ENCODE measurements at places on chromosomes 2 and 18. TPM values are rescaled to one million over a fixed set of nuclear protein-coding genes. Genes with fewer than 3 reads are reported as not detected.

- DNase-seq, result peak; percentile 84
These were observed 43.4 kb upstream of the MTCL1 start for GRCh38 chr18:8661754-8662559.

Gene COL3A1
- not detected for total RNA-seq

- DNase-seq, result no peak
These were observed 29.9 kb downstream of the FN1 start for GRCh38 chr2:215405722-215406581.

Gene FAM161A
- total RNA-seq, result 7.8 TPM

DNA sequence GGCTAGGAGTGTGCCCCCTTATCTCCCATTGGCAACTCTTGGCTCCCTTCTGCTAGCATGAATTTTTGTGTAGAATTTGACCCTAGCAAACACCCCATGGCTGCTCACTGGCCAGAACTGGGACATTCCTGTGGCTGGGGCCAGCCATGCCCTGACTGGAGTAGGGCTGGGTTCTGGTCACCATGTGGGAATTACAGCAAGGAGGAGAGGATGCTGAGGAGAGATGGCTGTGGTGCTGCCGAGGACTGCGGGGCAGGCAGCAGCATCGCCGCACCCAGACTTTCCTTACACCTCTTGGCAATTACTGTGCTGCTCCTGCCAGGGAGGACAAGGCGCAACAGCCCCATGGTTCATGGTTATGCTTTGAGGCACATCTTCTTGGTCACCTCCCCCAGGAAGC lies 12.7 kb downstream of the KCNF1 start:
- no peak for DNase-seq

- DNase-seq, result no peak
These were observed 5.7 kb upstream of the PIK3C3 start for GRCh38 chr18:41949206-41949920.

GRCh38 chr2:1744446-1745170 lies at the start of gene PXDN:
Gene PXDN (minus strand): TSS chr2:1744515. CDS start chr2:1744455, 60 bp downstream.
- peak; percentile 92 for DNase-seq

DNA sequence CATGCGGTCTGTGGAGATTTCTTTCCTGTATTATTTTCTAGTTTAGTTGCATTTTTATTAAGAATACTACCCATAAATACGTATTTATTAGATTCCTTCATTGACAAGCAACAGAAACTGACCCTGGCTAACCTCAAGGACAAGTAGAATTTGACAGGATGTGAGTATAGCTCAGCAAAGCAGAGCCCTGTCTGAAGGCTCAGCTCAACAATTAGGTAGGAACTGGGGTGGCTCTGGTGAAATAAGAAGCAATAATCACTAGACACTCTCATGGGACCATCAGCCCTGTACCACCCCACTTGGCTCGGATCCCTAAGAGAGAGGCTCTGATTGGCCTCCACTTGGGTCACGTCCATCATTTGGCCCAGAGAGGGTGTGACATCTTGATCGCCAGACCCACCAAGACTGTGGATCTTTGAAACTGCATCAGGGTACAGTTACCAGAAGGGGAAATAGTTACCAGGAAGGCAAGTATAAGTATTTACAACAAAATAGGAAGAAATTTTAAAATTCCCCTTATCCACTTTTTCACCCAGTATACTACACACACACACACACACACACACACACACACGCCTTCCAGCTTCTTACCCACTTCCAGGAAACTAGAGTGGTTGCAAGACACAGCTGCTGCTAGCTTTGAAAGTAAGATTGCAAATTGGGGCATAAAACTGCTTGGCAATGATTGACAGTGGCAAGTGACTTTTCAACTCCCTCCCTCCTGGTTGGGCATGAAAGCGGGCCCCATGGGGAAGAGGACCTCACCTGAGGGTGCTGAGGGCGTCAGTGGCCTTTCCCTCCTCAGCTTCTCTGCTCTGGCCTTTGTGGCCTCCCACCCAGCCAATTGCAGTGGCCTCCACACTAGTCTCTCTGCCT lies 41.8 kb downstream of the KCTD18 start:
- DNase-seq, result no peak

GRCh38 chr2:118185210-118186109 lies 97.2 kb downstream of the INSIG2 start:
- DNase-seq, result peak; percentile 79

- no peak for DNase-seq
These were observed 39.4 kb upstream of the ZNF804A start for GRCh38 chr2:184558713-184559464.

Gene SPATS2L
- 74.7 TPM for total RNA-seq

DNA sequence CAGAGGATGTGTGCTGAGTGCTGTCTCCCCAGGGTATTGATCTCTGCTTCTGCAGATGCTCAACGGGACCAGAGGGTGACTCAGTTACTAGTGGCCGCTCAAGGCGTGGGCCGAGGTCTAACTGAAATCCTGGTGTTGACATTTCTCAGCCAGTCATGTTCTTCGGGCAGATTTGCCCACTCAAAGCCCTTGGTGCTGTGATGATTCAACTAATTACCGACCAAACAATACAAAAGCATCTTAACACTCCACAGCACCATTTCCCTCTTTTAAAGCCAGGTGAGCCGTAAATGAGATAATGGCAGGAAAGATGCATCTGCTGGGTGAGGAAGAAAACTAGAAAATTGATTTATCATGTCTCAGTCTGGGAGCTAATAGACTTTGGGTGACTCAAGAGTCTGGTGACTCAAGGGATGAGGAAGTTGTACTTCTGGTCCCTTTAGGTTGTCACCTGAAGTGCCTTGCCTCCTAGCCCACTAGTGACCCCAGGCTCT lies 32.7 kb upstream of the PRLH start:
- no peak for DNase-seq

DNA sequence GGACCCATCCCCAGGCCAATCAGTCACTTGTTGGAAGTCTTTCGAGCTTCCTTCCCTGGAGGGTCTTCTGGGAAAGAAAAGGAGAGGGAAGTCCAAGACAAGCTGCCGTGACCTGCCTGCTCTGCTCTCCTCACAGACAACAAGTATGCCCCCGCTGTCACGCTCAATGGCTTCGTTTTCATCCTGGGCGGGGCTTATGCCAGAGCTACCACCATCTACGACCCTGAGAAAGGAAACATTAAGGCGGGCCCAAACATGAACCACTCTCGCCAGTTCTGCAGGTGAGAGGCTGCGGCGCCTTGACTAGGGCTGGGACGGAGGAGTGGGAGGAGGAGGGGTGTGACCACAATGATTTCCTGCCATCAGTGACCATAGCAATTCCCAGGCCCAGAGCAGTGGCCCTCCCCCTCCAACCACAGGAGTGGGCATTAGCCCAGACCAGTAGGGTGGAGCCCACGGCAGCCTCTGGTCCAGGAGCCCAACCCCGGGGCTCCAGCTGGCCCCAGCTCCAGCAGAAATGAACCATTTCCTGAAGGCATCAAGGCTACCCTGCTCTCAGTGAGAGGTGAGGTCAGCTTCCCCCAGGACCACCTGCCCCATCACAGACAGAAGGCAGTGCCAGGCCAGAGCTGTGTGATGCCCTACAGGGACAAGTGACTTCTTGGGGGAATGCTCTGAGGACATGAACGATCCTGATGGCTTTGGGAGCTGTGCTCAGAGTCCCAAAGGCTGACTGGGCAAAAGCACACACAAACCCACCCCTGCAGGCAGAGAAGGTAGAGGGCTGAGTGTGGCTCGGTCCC lies 223.1 kb downstream of the ATAD2B start:
- peak; percentile 45 for DNase-seq

Gene CBLN2
- not detected for total RNA-seq

DNA sequence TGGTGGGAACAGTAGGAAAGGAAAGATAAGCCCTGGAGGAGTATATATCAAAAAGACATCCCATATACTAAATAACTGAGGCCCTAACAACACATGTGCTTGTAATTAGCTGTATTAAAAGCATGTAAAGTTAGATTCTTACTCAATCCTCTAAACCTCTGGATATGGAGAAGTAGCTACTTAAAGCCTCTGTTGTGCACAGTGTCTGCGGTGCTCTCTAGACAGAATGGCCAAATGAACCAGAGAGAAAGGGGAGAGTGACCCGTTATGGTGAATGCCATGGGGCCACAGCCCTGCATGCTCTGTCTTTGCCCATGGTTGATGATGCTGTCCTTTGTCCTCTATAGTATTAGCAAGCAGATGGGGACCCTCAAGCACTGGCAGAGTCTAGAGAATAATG lies 104.4 kb upstream of the SLC8A1 start:
- DNase-seq, result no peak

Gene DPYSL5
- total RNA-seq, result 3.8 TPM

Gene PARD3B
- total RNA-seq, result 2.3 TPM

GRCh38 chr2:164302786-164303185 lies 318.5 kb downstream of the GRB14 start:
- peak; percentile 4 for DNase-seq

Gene KIAA1328
- 2.8 TPM for total RNA-seq

DNA sequence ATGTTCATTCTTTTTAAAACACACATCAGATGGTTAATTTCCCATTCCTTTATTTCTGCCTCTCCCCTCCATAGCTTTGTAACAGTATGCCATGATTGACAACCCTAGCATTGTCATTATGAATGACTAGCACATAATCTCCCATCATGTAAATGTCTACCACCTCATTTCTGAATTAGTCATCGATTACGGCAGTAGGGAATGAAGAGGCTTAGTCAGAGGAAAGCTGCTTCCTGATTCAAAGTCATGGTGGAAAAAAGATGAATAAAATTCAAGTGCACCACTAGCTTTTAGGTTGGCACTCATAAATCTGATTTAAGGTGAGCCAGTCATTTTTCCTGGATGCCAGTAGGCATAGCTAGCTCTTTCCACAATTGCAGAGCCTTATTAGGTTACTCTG lies 19.1 kb upstream of the ACMSD start:
- DNase-seq, result no peak

Gene TNFAIP6
- total RNA-seq, result 0.28 TPM

Gene MAPK4
- total RNA-seq, result 2.2 TPM

- no peak for DNase-seq
These were observed 152.6 kb upstream of the TTC39C start for GRCh38 chr18:23861805-23862470.

Gene ABCG5
- total RNA-seq, result not detected

Gene CNOT9
- total RNA-seq, result 95.5 TPM

DNA sequence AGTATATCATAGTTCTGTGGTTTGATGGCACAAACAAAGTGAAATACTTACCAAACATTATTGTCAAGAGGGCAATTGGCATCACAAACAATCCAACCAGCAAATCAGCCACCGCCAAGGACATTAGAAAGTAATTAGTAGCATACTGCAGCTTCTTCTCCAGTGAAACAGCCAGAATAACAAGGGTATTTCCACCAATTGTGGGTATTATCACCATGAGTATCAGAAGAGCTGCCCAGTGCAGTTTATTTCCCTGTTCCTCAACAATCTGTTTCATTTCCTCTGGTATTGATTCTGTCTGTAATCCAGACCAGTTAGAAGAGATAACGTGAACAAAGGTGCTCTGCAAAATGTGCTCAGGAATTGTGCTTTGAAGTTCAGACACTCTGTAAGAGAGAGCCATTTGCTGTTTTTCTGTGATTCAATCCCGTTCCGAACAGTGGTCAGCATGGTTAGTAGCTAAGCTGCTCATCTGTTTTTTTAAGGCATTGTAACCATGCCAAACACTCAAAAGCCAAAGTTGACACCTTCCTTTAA lies 1.4 kb downstream of the HTR2B start:
- no peak for DNase-seq

Gene CCL20
- total RNA-seq, result not detected

Gene TPO
- not detected for total RNA-seq

GRCh38 chr2:63983986-63984605 lies 35.1 kb downstream of the VPS54 start:
- DNase-seq, result no peak

Gene CCDC74B
- total RNA-seq, result 7.4 TPM

- no peak for DNase-seq
These were observed 229.3 kb downstream of the SMAD2 start for GRCh38 chr18:47701134-47701533.

Gene RUFY4
- not detected for total RNA-seq

Gene SNRNP27
- total RNA-seq, result 50.4 TPM

All from H7 (cell line).